ENCODE measurements at places on chromosomes 13 and 19. TPM values are rescaled to one million over a fixed set of nuclear protein-coding genes. Genes with fewer than 3 reads are reported as not detected.

Gene ZNF536
- polyA plus RNA-seq, result not detected

Gene RNF113B
- polyA plus RNA-seq, result not detected

Gene WDFY2
- polyA plus RNA-seq, result 9.1 TPM

Gene ATXN8OS
- not detected for polyA plus RNA-seq

DNA sequence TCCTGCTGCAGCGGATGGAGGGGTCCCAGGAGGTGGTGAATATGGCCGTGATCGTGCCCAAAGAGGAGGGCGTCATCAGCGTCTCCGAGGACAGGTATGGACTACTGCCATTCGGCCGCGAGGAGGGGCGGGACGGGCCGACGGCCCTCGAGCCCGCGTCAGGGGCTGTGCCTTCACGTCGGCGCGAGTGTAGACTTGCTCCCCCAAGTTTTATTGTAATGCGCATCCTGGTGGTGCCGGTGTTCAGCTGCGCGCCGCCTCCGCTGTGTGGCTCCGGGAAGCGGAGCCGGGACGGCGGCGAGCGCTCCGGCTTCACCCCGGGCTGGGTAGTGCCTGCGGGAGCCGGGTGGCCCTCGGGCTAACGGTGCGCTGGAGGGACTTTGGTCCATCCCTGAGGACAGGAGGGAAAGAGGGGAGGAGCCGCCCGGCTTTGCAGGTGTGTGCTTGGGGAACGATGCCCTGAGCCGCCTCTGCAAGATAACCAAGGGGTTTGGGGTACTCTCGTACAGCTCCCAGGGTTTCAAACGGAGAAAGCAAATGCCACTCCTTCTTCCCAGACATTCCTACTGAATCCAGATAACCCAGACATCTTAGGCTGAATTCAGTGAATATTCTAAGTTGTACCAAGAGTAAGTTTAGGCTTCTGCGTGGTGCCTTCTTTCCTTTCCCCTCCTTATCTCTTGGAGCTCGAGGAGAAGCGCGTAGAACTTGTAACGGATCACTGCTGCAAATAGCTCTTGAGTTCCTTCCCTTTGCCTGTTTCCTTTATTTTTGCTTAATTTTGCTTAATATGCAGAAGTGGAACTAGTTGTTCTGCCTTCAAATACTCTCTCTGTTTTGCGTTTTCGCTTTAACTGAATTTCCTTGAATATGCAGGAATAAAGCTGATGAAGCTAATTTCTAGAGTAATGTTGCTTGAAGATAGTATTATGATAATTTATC is 740 bp downstream of the WDFY2 start:
- peak overlapping the region; percentile 91 for H3K4me3 ChIP-seq
- peak overlapping the region; percentile 89 for H3K27ac ChIP-seq
- DNase-seq, result peak; percentile 71
- H3K36me3 ChIP-seq, result no peaks in the 10 kb centered on the region
- H3K27me3 ChIP-seq, result no peaks in the 10 kb centered on the region

Gene PSG1
- polyA plus RNA-seq, result not detected

Gene LIG4
- 5.2 TPM for polyA plus RNA-seq

Gene PLPP2
- not detected for polyA plus RNA-seq

DNA sequence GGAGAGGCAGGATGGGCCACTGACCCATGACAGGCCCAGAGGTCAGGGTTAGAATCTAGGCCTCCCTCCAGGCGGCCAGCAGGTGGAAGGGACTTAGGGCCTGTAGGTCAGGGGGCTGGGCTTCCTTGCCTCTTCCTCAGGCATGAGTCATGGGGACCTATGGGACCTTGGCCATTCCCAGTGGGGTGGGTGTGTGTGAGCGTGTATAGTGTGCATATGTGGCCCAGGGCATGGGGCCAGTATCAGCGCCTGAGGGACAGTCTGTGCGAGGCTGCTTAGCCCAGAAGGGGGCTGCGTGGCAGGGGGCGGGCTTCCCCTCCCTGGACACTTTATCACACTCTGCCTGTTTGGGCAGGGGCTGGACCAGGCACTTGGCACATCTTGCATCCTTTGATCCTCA is 13.3 kb downstream of the KCTD15 start:
- DNase-seq, result no peak
- no peak overlapping the region for H3K27ac ChIP-seq
- no peaks in the 10 kb centered on the region for H3K27me3 ChIP-seq
- peaks cover 50% of the 10 kb centered on the region for H3K36me3 ChIP-seq
- no peak overlapping the region for H3K4me3 ChIP-seq
- H3K4me1 ChIP-seq, result no peaks in the 10 kb centered on the region

Gene DLL3
- polyA plus RNA-seq, result not detected

Gene LGALS14
- not detected for polyA plus RNA-seq

GRCh38 chr13:21012211-21012610 is 49.2 kb downstream of the LATS2 start:
- no peak overlapping the region for H3K27ac ChIP-seq
- H3K4me1 ChIP-seq, result peaks cover 15% of the 10 kb centered on the region
- no peaks in the 10 kb centered on the region for H3K27me3 ChIP-seq
- H3K36me3 ChIP-seq, result peaks cover 7% of the 10 kb centered on the region

DNA sequence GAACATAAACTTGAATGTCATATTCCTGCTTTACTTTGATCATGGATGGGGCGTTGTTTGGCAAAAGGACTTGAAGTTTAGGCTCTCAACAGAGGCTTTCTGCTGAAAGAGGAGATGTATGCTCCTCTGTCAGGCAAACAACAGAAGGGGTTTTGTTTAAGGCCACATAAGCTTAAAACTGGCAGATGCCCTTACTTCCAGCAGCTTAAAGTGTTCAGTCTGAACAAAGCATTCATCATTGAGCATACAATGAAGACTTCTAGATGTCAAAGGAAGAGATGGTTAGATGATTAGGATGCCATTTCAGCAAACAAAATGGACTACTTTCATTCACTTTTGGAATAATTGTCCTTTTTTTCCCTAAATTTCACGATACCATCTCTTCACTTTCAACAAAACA is 484.5 kb downstream of the SLITRK6 start:
- no peak for DNase-seq
- no peaks in the 10 kb centered on the region for H3K27me3 ChIP-seq
- no peaks in the 10 kb centered on the region for H3K4me1 ChIP-seq
- H3K36me3 ChIP-seq, result no peaks in the 10 kb centered on the region
- no peak overlapping the region for H3K4me3 ChIP-seq
